Cardiac septum (tissue), 1 donor: ENCODE measurements at places on chromosomes 16 and 17. TPM values are rescaled to one million over a fixed set of nuclear protein-coding genes. Genes with fewer than 3 reads are reported as not detected.
A peak's percentile ranks its signal among the peaks of the same experiment; 100 is the strongest.

KIAA0753 gene
- 7.8 TPM for total RNA-seq

DNA sequence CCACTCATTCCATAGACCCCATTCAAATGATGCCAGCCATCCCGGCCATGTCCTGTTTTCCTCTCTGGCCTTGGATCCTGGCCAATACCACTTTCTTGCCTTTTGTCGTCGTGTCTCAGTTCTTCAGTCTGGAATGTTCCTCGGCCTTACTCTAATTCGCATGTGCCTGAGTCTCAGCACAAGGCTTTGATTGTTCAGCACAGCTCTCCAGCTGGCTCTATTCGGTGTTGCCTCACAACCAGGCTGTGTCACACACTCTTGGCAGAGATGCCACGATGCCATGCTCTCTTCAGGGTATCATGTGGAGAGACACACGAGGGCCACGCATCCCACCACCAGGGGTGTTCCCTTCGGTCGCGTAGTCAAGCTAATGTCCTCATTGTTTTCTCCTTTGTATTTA, 1.8 kb upstream of the VPS4A start:
- DNase-seq, result peak; percentile 63

DNA sequence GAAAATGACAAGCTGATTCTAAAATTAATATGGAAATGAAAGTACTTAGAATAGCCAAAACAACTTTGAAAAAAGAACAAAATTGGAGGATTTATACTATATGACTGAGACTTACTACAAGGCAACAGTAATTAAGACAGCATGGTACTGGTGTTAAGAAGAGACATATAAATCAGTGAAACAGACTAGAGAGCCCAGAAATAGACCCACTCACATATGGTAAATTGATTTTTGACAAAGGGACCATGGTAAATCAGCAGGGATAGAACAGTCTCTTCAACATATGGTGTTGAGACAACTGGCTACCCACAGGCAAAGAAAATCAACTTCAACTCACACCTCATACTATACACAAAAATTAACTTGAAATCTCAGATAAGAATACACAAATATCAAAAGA, 12.9 kb downstream of the CMC2 start:
- no peak for DNase-seq

GRCh38 chr17:60327901-60328273, 64.0 kb downstream of the USP32 start:
- DNase-seq, result no peak

GRCh38 chr16:30721606-30722005, 22.6 kb downstream of the SRCAP start:
- DNase-seq, result no peak

- DNase-seq, result no peak
These were observed 22.4 kb downstream of the GDE1 start for GRCh38 chr16:19499481-19499880.

DNA sequence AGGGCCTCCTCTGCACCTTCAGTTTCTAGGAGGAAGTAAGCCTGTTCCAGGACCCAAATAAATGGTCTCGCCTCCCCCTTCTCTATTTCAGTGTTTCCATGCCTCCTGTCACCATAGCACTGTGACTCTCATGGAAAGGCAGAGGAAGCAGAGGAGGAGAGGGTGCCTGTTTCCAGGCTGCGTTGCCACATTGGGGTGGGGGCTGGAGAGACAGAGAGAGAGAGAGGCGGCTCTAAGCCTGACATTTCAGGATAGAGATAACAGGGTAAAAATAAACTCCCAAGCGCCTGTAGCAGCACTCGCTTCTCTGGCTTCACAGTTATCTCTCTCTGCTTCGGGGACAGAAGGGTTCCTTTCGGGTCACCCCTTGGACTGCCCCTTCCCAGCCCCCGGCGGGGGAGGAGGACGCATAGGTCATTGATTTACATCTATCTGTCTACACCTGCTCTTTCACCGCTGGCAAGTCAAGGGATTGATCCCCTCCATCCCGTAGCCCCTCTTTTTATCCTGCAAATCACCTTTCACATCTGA, 71.2 kb upstream of the MRTFB start:
- peak; percentile 85 for DNase-seq

- no peak for DNase-seq
These were observed 53.4 kb downstream of the IGF2BP1 start for GRCh38 chr17:49050611-49051010.
